ENCODE measurements at places on chromosomes 3 and 15.

DNA sequence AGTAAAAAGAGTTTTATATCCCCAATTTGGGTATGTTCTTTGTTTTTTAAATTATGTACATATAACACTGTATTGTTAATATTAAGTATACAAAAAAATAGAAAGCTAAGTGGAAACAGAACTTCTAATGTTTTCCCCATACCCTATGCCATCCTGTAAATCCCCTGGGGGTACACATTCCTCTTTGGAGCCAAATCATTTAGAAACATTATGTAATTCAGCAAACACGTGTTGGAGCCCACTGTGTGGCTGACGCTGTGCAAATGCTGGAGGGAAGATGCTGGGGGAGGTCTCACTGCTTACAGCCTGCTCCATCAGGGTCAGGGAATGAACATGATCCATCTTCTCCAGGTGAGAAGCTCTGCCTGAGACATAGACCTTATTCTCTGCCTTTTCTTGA lies 52.8 kb downstream of the CRTC3 start:
- DNase-seq, result no peak

- DNase-seq, result no peak
Measured at GRCh38 chr3:47658444-47658843, 79.8 kb upstream of the CSPG5 start.

DNA sequence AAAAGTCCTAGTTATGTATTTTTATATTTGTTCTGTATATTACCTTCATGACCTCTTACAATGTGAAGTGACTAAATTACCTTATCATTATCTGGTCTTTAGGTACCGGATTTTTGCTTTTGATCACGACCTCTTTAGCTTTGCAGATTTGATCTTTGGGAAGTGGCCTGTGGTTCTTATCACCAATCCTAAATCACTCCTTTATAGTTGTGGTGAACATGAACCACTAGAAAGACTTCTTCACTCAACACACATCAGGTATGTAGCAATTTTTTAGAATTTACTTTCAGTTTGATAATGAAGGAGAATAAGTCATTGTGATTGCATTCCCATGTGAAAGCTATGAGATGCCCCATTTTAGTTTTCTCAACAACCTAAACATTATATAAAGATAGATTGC lies 18.3 kb downstream of the TMEM62 start:
- DNase-seq, result no peak

DNA sequence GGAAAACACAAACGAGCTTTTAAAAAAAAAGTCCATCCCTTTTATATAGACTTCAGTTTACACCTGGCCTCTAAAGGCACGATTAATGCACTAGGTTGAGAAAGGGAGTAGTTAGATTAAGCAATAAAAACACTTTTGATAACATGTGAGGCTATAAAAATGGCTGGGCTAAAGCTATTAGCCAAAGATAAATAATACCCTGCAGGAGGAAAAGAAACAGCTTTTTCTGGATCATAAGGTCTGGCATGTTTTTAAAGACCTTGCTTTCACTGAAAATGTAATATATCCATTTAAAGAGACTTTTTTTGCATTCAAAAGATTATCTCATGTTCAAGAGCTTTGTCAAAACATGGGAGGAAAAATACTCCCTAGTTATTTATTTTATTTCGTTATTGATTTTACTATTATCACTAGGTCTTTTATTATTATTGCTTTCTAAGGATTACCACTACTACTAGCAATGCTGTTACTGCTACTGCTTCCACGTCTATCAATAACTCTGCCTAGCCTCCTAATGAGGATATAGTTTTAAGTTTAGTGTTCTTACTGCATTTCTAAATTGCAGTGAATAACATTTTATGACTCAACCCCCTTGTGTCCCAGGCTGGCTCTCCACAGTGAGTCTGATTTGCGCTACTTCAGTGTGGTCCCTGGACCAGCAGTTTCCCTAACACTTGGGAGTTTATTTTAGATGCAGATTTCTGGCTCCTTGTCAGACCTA lies 93.4 kb downstream of the THRB start:
- DNase-seq, result no peak

- no peak for DNase-seq
Measured at GRCh38 chr3:144097163-144097562, 125.5 kb downstream of the DIPK2A start.

DNA sequence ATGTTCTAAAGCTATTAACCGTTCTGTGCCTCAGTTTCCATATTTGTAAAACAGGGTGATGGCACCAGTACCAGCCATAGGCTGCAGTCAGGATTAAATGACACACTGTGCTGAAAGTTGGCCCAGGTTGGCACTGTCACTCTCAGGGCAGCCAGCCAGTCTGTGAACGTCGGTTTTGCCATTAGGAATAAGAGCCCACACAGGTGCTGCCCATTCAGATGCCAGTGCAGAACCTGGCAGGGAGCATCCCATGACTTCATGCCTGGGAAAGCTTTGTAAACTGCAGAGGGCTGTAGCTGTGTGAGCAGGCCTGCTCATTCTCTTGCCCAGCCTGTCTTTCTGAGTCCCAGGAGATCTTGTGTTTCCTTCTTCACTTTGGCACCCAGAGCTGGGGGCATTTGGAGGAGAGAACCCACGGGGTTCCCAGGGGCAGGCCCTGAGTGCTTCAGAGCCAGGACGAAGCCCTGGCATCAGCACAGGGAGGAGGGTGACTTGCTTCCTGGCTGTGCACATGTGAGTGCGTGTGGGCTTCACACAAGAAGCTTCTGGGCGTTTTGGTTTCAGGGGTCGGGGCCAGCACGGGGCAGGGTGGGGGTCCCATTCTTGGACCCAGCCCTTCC lies 46.9 kb downstream of the ZNF710 start:
- no peak for DNase-seq

DNA sequence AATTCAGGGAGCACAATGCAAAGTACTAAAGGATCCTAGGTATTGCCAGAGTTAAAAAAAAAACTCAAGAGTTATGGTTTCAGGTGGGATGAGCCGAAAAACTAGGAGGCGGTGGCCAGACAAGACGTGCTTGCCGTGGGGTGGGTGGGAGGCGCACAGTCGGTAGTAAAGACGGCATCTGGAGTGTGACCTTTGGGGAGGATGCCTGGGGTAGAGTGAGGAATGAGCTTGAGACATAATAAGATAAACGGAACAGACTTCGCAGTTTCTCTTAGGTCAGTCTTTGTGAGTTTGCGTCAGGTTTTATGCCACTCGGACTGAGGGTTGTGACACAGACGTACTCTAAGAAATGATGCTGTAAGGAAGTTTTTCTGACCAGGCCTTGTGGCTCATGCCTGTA lies 139.6 kb downstream of the LRRK1 start:
- DNase-seq, result no peak

- no peak for DNase-seq
Measured at GRCh38 chr15:58761010-58761388, 10.1 kb upstream of the MINDY2 start.

Data from GM23338 (cell line).